Memory B cell (primary cell): ENCODE measurements at places on chromosomes 11 and 22.
A peak's percentile ranks its signal among the peaks of the same experiment; 100 is the strongest.

DNA sequence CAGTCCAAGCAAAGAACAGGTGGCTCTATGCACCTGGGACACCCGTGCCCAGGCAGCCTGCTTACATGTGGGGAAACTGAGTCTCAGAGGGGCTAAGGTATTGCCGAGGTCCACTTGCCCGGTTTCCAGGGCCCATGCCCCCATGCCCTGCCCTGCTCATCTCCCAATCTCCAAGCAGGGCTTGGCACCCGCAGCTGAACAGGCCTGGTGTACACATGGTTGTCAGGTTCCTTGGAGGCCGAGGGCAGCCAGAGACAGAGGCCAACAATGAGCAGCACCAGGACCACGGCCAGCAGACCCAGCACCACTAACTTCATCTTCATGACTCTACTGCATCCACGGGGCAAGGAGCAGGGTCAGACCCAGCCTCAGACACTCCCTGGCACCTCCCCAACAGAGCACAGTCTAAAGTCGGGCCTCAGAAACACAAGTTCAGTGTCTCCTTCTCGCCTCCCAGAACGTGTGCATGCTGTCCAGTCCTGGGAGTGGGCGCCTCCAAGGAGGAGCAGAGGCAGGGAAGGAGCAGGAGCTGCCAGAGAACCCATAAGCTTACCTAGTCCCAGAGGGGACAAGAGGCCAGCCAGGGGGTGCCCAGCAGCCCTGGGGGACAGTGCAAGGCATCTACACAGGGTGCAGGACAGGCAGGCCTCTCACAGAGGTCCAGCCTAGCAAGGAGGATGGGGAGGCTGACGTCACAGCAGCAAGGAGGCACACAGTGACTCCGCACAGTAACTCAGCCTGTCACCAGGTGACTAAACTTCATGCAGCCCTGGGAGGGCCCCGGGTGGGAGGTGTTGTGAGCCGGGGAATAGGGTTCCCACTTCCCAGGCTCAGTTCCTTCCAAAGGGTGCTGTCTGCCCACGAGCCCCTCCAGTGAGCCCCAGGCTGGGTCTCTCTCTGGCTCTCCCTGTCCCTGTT, 20.2 kb upstream of the RGL4 start:
- DNase-seq: no peak

GRCh38 chr11:130151196-130151595, 8.4 kb upstream of the ST14 start:
- no peak for DNase-seq

GRCh38 chr22:50708474-50708873, 29.5 kb upstream of the ACR start:
- no peak for DNase-seq

DNA sequence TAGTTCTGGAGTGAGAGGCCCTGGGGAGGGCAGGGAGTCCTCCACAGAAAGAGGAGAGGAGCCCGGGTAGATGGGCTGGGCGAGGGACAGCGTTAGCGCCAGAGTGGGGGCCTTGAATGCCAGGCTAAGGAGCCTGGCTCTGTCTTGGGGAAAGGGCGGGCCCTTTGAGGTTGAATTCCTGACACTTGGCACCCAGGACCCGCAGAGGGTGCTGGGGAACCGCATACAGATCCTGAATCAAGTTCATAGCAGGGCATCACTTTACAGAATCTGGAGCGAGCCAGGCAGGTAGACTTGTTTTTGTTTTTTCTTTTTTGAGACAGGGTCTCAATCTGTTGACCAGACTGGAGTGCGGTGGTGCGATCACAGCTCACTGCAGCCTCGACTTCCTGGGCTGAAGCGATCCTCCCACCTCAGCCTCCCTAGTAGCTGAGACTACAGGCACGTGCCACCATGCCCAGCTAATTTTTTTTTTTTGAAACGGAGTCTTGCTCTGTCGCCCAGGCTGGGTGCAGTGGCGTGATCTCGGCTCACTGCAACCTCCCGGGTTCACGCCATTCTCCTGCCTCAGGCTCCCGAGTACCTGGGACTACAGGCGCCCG, 6.1 kb downstream of the CARNS1 start:
- no peak for DNase-seq

DNA sequence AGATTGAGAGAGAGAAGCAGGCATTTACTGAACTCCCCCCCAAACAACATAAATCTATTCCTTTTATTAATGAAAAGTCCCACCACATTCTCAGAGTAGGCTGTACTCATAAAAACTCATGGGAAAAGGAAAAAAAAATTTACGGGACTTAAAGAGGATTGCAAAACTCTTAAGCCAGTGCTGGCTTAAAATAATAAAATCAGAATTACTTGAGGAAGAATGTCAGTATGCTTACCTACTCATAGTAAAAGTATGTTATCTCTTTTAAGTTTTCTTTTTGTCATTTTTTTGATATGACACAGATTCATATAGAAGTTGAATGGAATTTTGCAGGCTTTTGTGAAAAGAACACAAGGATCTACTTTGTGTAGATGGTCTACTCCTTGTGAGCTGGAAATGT, 126.3 kb downstream of the LUZP2 start:
- no peak for DNase-seq

GRCh38 chr11:118522571-118523072, 4.7 kb upstream of the TTC36 start:
- no peak for DNase-seq

- DNase-seq: no peak
Measured at GRCh38 chr11:64040684-64041322, 5.1 kb downstream of the FLRT1 start.

DNA sequence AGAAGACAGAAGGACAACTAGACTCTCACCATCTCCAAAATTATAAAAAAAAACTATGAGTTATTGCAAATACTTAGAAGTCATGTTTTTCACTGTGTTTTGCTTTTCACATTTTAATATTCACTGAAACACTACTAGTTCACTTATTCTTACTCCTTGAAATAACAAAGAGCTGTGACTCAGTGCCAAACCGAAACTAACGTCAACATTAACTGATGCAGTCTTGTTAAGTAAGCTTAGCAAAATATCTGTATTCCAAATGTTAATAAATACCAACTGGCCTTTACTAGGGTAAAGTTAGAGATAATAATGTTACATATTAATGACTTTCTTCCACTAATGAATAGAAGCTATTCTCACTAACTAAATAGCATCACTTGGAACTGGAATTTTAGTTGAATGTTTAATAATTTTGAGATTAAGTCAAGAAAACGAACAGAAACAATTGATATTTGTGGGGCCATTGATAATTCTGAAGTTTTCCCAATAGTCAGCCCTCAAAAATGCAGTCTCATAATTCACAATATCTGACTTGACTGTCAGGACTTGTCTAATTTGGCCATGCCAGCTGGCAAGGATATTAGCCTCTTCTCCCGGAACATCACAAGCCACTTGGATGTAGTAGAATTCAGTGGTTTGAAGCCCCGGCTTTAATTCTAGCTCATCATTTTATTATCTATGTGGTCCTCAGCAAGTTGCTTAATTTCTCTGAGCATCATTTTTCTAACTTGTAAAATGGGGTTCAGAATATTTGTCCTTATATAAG, 230.1 kb upstream of the DDI1 start:
- no peak for DNase-seq

GRCh38 chr11:20102397-20102796, 57.9 kb downstream of the DBX1 start:
- no peak for DNase-seq

- no peak for DNase-seq
Measured at GRCh38 chr11:114244726-114245394, 51.3 kb upstream of the NNMT start.

- no peak for DNase-seq
Measured at GRCh38 chr11:2132874-2133240, 6.3 kb downstream of the IGF2 start.

GRCh38 chr11:91513734-91514133, 710.9 kb upstream of the FAT3 start:
- no peak for DNase-seq

DNA sequence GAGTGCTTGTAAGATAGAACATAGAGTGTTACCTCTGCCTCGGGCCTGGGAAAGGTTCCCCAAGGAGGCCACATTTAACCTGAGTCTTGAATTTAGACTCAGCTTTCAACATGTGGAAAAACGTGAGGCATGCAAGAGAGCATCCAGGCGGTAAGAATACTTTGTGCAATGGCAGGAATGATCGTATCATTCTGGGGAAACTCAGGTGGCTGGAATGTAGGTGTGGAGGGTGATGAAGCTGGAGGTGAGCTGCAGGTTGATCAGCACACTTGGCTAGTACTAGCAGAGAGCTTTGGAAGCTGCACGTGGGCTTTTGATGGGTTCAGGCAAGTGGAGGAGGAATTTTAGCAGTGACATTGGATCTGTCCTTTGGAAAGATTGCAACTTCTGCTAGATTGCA, 270.3 kb upstream of the RAG2 start:
- no peak for DNase-seq

DNA sequence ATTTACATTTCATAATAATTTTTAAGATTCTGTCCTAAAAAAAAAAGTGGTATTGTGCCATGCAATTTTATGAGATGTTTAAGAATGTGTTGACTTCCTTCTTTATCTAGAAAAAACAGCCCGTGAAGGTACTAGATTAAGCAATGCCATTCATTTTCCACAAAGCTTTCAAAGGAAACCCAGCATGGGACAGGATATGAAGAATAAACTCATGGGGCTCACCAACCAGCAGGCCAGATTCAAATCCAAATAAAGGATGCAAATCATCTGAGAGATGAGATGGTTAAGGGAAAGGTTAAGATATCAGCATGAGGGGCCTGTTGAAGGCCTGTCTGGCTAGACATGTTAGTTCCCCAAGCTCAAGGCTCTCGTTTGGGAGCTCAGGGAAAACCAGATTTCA, 199.1 kb downstream of the SWAP70 start:
- no peak for DNase-seq

DNA sequence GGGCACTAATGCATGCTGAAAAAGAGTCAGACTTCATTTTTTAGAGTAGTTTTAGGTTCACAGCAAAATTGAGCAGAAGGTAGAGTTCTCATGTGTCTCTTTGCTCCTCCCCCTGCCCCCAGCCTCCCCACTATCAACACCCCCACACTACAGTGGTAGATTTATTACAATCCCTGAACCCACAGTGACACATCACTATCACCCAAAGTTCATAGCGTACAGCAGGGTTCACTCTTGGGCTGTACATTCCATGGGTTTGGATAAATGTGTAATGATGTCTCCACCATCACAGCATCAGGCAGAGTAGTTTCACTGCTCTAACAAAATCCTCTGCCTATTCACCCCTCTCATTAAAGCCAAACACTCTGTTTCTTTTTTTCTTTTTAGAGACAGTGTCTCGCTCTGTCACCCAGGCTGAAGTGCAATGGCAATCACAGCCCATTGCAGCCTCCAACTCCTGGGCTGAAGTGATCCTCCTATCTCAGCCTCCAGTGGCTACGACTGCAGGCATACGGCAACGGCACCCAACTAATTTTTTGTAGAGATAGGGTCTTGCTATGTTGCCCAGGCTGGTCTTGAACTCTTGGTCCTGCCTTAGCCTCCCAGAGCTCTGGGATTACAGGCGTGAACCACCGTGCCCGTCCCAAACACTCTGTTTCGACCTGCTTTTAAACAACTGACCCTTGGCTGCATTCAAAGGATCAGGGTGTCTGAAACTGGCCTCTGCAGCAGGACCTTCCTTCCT, 4.1 kb downstream of the BEST1 start:
- DNase-seq: no peak

GRCh38 chr22:32800994-32801536, 440 bp upstream of the TIMP3 start:
- DNase-seq: no peak

- no peak for DNase-seq
Measured at GRCh38 chr11:61962213-61963015, 5.0 kb downstream of the FTH1 start.

- DNase-seq: no peak
Measured at GRCh38 chr22:30538280-30538679, 8.3 kb downstream of the SEC14L6 start.

GRCh38 chr11:28963187-28963586, 855.0 kb downstream of the METTL15 start:
- no peak for DNase-seq

DNA sequence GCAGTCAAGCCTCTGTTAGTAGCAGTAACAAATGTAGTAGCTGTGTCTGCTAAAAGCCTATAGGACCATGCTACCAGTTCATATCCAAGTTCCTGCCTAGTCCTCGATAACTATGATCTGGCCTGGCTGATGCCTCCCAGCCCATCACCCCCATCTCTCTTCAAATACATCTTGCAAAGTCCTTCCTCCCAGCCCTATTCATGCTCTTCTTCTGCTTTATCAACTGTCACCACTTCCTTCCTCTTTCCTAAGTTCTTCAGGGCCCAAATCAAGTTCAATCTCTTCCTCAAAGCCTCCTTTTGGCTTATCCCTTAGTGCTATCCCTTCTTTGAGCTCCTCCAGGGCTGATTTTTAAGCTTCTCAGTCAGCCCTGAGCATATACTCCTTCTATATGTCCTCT, 150.9 kb upstream of the THY1 start:
- DNase-seq: no peak

DNA sequence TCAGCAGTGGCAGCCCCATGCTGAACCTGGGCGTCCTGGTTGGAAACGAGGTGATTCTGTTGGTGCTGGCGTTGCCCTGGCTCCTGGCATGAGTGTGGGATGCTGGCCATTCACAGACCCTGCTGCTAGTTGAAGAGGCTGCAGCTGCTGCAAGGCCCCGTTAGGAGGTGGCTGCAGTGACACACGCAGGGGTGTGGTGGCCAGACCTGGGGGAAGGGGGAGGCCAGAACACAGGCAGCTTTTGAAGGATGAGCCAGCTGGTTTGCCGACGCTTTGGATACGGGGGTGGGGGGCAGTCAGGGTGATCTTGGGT, 77.2 kb downstream of the MORC2 start:
- DNase-seq: no peak

DNA sequence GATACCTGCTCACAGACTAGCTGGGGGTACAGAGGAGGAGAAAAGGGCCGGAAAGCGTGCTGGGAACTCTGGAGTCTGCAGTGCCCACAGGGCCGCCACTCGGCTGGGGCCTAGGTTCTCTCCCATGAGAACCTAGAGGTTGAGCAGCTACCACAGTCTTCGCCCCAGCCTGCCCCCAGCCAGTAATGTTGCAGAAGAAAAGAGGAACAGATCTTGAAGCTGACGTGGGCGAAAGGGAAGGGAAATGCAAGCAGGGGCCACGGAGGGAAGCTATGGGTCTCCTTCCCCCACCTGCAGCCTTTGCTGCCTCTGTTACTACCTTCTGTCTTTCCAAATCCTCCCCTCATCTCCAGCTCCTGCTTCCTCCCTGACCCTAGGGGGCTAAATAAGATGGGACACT, 28.8 kb upstream of the P2RY2 start:
- peak; percentile 85 for DNase-seq

DNA sequence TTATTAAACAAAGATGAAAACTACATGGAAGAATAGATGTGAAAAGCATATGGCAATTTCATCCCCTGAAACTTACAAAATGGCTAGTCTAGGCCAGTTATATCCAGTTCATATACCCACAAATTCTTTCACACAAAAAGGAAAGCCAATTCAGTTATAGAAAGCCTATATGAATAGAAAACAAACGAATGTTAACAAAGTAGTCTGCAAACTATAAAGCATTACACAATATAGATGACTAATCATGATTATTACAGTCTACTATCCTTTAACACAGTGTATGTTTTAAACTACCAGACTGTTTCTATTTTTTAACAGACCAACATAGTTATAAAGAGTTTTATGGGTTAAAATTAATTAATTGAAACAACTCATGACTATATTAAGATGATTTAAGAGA, 12.1 kb downstream of the DCUN1D5 start:
- DNase-seq: no peak

GRCh38 chr11:89346601-89347000, 144.6 kb downstream of the NOX4 start:
- no peak for DNase-seq

- no peak for DNase-seq
Measured at GRCh38 chr11:116853461-116854073, 16.1 kb upstream of the APOA1 start.
